ENCODE measurements at places on chromosomes 11 and 22. TPM values are rescaled to one million over a fixed set of nuclear protein-coding genes. Genes with fewer than 3 reads are reported as not detected.

The DDI1 gene
- total RNA-seq: not detected

The KRTAP5-8 gene
- total RNA-seq: 0.60 TPM

The NELL1 gene
- 16.1 TPM for total RNA-seq

The OR51I1 gene
- not detected for total RNA-seq

Data from motor neuron (in vitro differentiated cells).